ENCODE measurements at places on chromosomes 6 and 20.

- H3K36me3 ChIP-seq: no peaks in the 10 kb centered on the region
- DNase-seq: no peak
- H3K27me3 ChIP-seq: no peaks in the 10 kb centered on the region
- no peak overlapping the region for H3K4me3 ChIP-seq
- no peak overlapping the region for H3K27ac ChIP-seq
Measured at GRCh38 chr6:155958550-155958949, 502.9 kb upstream of the NOX3 start.

DNA sequence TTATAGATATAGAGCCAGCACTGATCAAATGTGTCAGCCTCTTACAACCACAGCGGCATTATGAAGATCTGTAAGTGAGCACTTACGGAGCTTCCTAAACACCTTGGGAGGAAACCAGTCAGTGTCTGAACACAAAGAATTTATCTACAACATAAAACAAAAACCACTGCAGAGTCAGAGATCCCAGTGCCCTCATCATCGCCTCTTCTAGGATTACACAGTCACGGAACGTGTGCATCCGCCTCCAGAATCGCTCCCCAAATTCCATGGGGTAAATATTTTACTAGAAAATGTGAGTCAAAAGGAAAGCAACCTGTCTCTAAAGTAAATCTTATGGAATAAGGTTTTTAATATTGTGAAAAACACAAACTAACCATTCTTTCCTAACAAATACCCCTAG, 243.6 kb downstream of the PACRG start:
- H3K36me3 ChIP-seq: no peaks in the 10 kb centered on the region
- no peak overlapping the region for H3K27ac ChIP-seq
- DNase-seq: no peak
- H3K27me3 ChIP-seq: no peaks in the 10 kb centered on the region
- H3K4me1 ChIP-seq: no peaks in the 10 kb centered on the region

GRCh38 chr20:53763707-53764414, 170.2 kb upstream of the ZNF217 start:
- DNase-seq: no peak
- no peak overlapping the region for H3K27ac ChIP-seq
- H3K4me3 ChIP-seq: no peak overlapping the region

- H3K27ac ChIP-seq: no peak overlapping the region
- no peaks in the 10 kb centered on the region for H3K27me3 ChIP-seq
- H3K36me3 ChIP-seq: no peaks in the 10 kb centered on the region
- DNase-seq: no peak
Measured at GRCh38 chr20:50221501-50222308, 31.1 kb downstream of the CEBPB start.

DNA sequence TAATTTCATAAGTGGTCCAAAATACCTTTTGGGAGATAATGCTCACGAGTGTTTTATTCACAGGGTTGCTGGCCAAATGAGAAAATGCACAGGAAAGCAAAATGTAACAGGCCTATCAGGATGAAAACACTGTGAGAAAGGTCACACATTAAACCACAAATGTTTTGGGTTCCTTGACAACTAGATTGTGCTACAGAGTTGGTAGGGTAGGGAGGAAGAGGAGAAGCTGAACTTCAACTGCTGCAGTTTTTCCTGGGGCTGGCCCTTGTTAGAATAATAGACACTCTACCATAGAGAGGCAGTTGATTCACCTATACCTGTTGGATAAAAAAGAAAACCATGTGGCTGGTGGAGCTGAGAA, 28.1 kb upstream of the PAQR8 start:
- peak overlapping the region; percentile 50 for H3K27ac ChIP-seq
- peaks cover 63% of the 10 kb centered on the region for H3K4me1 ChIP-seq
- no peaks in the 10 kb centered on the region for H3K36me3 ChIP-seq
- DNase-seq: peak; percentile 46
- no peak overlapping the region for H3K4me3 ChIP-seq
- H3K27me3 ChIP-seq: no peaks in the 10 kb centered on the region

DNA sequence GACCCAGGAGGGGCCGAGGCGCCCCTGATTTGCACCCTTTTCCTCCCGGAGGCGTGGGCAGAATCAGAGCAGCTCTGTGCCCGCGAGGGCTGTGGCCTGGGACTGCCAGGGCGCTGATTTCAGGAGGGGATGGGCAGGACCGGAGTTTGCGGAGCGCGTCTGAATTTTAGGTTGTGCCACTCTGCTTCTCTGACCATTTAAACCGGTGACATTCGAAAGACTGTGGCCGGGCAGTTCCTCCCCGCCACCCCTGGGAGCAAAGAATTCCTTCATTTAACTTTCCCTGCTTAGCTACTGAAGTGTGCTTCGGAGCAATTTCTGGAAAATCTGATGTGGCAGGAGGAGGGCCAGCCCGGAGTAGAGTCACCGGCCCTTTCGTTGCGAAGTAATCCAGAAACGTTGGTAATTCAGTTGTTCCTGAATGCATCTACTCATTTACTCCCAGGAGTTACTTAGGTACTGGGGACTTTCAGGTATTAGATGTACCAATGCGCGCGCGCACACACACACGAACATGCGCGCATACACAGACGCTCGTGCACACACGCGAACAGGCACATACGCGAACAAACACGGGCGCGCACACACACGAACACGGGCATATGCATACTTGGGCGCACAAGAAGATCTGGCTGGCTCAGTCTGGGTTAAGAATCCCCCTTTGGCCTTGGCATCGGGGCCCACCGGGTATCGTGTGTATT, 568 bp downstream of the CCDC170 start:
- H3K27ac ChIP-seq: no peak overlapping the region
- peak; percentile 44 for DNase-seq
- H3K4me1 ChIP-seq: peaks cover 17% of the 10 kb centered on the region
- H3K27me3 ChIP-seq: peaks cover 37% of the 10 kb centered on the region
- no peaks in the 10 kb centered on the region for H3K36me3 ChIP-seq

DNA sequence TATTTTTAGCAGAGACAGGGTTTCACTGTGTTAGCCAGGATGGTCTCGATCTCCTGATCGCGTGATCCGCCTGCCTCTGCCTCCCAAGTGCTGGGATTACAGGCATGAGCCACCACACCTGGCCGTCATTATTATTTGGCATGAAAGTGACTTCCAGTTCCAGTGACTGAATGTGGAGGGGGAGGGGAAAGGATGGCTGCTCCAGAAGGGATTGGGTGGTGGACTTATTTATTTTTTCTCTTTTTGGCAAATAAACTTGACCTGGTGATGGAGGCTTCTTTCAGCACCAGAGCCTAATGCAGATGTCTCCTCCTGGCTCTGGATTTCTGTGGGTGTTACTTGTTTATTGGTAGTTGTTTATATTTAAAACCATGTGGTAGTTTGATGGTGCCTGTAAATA, 16.9 kb upstream of the SLC22A23 start:
- no peaks in the 10 kb centered on the region for H3K27me3 ChIP-seq
- H3K27ac ChIP-seq: no peak overlapping the region
- no peak for DNase-seq
- no peaks in the 10 kb centered on the region for H3K4me1 ChIP-seq
- no peak overlapping the region for H3K4me3 ChIP-seq

DNA sequence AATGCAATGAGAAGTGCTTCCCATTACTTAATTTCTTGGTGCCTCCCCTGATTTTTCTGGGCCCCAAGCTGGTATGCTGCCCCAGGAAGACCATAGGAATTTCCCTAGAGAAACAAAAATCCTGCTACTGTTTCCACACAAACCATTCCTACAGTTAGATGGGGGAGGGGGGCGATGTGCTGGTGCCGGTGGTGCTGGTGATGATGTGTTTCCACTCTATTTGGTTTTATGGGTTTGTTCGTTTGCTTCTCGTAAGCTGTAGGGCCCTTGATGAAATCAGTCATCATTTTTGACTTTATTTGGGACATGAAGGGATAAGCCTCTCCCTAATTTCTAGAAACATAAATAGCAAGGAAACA, 105.1 kb downstream of the MKKS start:
- H3K4me3 ChIP-seq: no peak overlapping the region
- no peak overlapping the region for H3K27ac ChIP-seq
- H3K27me3 ChIP-seq: peaks cover 3% of the 10 kb centered on the region
- no peak for DNase-seq
- no peaks in the 10 kb centered on the region for H3K4me1 ChIP-seq

DNA sequence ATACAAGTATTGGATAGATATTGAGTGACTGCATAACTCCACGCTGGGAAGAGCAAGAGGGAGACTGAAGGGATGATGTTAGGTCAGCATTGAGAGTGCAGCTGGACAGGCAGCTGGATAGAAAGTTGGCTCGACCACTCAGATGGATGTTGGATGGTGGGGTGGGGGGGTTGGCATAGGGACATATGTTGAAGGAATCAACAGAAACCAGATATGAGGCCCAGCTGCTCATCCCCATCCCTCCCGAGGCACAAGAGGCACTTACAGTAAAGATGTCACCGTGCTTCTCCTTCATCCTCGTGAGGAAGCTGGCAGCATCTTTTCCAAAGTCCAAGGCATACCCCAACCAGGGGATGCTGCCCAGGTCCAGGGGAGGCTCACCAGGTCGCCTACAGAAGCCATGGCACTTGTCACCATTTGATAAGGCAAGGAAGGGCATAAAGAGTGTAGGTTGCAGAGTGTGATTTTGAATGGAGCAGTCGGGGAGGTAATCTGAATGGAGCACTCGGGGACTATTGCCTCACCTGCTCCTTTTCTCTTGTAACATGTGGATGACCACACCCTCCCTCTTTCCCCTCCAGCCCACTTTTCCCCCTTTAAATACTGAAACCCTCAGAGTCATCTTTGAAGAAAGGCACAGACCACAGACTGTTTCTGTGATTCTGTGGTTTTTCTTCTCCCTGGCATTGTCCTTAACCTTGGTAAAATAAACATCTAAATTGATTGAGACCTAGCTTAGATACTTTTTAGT, 18.0 kb downstream of the PTGIS start:
- H3K27ac ChIP-seq: no peak overlapping the region
- no peak overlapping the region for H3K4me3 ChIP-seq
- no peaks in the 10 kb centered on the region for H3K4me1 ChIP-seq
- H3K36me3 ChIP-seq: no peaks in the 10 kb centered on the region

DNA sequence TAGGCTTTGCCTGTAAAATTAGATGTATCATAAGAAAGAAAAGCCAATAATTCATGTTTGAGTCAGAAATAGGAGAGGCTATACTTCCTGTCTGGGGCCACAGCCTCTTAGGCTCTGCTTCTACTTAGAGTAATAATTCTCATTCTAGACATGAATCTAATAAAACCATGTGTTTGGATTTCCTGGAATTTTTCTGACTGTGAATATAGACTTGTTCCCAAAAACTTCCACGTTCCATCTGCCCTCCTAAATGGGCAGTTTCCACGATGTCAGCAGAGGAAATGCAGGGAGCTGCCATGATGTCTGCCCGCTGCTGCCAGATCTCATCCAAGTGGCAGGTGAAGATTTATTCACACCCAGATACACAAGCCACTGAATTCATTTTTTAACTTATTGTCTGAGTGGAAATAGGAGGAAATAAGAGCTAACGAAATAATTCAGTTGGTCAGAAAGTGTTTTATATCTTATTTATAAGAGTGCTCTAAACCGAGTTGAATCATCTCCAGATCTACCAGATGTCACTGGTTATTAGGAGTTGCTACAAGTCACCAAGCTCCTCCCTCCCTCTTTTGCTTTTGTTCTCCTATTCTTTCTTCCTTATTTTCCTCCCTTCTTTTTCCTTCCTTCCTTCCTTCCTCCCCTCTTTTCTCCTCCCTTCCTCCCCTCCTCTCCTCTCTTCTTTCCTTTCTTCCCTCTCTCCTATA, 69.3 kb downstream of the ALDH8A1 start:
- H3K27me3 ChIP-seq: peaks cover 10% of the 10 kb centered on the region
- H3K36me3 ChIP-seq: no peaks in the 10 kb centered on the region
- H3K27ac ChIP-seq: no peak overlapping the region
- no peaks in the 10 kb centered on the region for H3K4me1 ChIP-seq
- no peak overlapping the region for H3K4me3 ChIP-seq

DNA sequence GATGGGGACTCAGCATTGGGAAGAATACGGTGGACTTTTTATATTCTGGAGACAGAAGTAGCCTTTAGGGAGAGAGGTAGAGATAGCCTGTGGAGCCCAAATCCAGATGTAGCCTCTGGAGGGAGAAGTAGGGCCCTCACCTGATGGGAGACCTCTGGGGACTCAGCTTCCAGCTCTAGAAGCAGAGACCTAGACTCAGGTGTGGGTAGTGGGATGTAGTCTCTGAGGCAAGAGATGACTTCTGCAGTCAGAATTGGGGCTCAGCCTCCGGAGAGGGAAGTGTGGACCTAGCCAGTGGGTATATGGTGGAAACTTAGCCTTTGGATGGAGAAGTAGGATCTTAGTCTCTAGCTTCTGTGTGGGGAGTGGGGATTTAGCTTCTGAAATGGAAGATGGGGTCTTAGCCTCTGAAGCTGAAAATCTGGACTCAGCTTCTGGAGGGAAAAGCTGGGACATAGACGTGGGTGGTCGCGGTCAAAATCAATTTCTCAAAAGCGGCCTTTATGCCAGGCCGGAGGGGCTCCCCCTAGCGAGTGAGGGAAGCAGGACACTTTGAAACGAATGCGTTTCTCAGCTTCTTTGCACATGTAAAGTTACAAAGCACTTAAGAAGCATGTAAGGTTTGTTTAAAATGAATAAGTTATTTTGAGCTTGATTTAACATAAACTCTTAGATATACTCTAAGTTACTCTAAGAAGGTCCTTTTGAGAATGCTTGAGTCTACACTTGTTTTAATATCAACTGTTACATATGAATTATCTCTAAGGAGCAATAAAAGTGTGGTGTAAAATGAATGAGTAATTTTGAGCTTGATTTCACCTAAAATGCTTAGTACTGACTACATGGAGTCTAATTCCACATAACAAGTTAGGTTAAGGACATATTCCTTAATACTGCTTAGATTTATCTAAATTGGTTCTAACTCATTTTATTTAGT, 12.9 kb upstream of the ZNF343 start:
- no peak overlapping the region for H3K27ac ChIP-seq
- peak; percentile 67 for DNase-seq
- H3K36me3 ChIP-seq: no peaks in the 10 kb centered on the region
- H3K4me3 ChIP-seq: no peak overlapping the region

DNA sequence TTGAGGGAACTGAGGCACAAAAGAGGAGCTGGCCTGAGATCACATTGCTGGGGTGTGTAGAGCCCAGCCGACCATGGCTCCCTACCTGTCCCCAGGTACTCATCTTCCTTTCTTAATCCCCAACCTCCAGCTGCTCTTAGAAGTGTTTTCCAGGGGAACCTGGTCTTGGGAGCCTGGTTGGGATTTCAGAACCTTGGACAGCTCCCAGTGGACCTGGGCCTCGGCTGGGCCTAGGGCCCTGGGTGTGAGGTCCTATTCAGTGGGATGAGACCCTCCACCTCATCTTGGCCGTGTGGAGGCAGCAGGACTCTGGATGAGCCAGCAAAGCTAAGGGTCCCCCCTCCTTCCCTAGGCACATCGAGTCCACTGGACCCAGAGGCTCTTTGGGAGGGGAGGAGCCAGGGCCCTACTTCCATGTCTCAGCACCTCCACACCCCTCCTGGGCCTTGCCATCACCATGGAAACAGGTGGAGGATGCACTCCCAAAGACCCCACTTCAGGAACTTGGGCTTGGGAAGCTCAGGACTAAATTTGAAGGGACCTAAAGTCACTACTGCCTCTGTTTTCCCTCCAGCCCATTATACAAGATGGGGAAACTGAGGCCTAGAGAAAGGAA, 38.5 kb downstream of the DLGAP4 start:
- H3K27me3 ChIP-seq: no peaks in the 10 kb centered on the region
- peak; percentile 49 for DNase-seq
- H3K4me1 ChIP-seq: peaks cover 2% of the 10 kb centered on the region
- no peak overlapping the region for H3K4me3 ChIP-seq
- no peak overlapping the region for H3K27ac ChIP-seq
- no peaks in the 10 kb centered on the region for H3K36me3 ChIP-seq

Measured in activated naive CD4-positive, alpha-beta T cell treated with anti-CD3 and anti-CD28 coated beads for 36 hours (primary cell).